ENCODE measurements at places on chromosomes 6 and 20.

DNA sequence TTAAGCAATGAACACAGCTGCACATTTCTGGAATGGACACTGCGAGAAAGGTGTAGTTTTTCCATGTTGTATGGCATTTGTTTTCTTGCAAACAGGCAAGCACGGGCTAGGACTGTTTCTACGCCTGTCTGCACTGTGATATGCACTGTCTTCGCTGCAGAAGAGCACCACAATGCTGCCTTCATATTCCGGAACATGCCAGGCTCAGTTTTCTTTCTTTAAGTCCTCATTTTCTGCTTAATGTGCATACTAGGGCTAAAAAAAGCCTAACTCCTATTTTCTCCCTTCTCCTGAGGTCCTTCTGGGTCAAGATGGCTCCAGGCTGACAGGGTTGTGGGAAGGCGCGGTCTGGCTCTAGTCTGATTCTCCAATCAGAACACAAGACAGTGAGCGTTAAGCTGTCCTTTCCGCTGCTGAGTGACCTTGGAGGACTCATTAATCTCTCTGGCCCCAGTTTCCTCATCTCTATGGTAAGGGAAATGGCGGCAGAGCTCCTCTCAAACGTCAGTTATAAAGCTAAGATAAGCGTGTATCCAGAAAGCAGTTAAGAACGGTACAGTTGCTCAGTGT, 379.9 kb downstream of the C6orf118 start:
- no peak for DNase-seq

DNA sequence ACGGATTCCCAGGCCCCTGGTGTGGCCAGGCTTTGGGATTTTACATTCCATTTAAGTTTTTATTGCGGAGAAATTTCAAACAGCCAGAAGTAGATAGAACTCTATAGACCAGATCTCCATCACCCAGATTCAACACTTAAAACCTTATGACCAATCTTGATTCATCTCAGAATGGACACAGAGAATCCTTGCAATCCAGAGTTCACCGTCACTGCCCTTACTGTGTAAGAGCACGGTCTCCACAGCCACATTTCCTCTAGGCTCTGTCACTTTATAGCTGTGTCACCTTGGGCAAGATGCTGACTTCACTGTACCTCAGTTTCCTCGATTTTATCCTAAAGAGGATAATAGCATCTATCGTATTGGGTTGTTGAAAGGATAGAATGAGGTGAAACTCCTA, 979 bp downstream of the ZNF133 start:
- no peak for DNase-seq

DNA sequence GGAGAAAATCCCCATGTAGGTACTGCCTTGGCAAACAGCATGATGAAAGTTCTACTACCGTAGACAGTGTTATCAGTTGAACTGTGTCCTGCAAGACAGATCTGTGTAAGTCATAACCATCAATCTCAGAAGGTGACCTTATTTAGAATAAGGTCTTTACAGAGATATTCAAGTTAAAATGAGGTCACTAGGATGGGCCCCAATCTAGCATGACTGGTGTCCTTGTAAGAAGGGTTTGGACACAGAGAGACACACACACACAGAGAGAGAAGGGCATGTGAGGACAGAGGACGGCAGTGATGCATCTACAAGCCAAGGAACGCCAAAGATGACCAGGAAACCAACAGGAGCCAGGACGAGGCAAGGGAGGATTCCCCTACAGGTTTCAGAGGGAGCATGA, 8.8 kb downstream of the TXNDC5 start:
- no peak for DNase-seq

DNA sequence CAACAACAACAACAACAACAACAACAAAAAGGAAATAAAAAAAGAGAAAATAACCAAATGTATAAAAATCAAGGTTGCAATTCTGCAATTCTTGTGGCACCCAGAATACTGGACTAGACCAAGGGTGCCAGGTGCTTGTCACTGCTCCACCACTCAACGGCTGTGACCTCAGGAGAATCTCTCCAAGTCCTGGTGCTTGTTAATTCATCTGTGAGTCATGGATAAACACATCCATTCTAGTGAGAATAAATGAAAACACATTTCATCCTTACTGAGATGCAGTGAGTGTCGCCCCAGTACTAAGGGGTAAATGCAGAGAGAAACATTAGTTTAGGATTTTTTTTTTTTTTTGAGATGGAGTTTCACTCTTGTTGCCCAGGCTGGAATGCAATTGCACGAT, 32.0 kb downstream of the HLA-C start:
- DNase-seq: no peak

- DNase-seq: no peak
Observed at GRCh38 chr6:11412616-11413015, 124.9 kb upstream of the TMEM170B start.

DNA sequence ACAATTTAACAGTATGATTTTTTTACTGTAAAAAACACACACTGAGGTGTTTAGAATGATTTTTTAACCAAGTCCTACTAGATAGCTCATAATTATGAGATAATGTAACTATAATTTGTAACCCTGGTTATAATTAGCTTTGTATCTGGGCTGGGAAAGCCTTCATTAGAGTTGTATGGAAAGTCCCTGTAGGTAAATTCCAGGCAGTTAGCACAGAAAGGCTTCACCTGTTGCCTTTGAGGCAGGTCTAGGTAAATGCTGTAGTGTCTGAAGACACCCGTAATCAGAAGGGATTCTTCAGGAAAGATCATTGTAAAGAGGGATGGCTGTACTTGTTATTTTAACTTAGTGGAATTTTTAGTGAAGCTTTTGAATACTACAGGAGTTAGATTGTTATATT, 1.9 kb downstream of the TMEM200A start:
- DNase-seq: no peak

DNA sequence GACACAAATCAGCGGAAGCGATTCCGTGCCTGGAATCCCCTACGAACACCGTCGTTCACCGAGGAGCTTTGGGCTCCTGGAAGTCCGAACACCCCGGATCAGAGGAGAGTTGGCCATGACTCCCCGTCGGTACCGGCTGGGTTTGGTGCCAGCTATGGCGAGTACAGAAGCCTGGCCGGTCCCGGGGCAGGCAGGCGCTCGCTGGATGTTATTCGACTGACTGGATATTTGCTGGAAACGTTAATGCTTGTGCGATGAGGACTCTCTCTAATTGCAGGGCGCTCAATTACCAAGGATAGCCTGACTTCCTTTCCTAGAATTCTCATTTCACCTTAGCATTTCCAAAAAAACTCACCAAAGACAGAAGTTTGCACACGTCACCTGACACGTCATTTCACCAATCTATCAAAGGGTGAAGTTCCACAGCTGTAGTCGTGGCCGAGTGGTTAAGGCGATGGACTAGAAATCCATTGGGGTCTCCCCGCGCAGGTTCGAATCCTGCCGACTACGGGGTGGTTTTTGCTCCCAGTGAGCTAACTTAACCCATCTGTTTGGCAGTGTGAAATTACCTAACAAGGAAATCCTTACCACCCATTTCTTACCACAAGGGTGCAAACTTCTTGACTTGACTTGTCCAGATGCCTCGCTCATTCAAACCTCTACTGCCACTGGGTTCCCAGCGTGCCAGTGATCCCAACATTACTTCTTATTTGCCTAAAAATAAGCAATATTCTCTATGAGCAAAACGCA, 22.7 kb upstream of the ZNF184 start:
- no peak for DNase-seq
